Adipocyte (in vitro differentiated cells): ENCODE measurements at places on chromosomes 16 and 17.

DNA sequence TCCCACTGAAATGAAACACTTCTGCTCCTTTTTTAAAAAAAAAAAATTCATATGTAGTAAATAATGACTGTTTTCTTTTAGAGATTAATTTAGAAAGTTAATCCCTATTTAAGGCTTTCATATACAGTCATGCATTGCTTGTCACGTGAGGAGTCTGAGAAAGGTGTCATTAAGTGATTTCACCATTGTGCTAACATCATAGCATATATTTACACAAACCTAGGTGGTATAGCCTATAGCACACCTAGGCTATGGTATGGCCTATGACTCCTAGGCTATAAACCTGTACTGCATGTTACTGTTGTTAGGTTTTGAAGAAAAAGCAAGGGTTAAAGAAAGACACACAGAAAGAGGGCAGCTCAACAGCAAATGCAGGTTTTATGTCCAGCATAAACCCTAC lies 13.7 kb downstream of the PPY start:
- DNase-seq: no peak

DNA sequence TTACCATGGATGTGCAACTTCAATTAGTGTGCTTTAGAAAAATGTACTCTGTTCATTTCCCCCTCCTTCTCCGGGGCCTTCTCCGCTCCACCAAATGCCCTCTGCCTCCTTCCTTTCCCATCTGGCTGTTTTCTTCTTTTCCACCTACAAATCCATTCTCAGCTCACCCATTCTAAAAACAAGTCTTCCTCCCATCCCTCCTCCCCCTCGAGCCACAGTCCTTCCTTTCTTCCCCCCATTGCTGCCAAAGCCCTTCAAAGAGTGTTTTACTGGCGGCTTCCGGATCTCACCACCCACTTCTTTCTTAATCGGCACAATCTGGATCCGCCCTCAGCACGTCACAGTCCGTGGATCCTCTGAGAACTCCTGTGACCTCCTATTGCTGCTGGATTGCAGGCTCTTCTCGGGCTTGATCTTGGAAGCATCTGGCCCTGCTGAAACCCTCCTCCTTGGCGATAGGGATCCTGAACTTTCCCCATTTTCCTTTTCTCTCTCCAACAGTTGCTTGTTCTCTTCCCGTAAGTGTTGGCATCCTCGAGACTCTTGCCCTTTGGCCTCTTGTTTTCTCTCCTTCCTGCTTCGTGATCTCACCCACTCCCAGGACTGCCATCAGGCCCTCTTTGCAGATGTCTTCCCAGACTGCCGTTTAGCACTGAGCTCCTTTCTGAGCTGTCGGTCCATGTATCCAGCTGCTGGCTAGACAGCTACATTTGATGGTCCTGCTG lies 36.0 kb upstream of the FBXO47 start:
- peak; percentile 43 for DNase-seq

DNA sequence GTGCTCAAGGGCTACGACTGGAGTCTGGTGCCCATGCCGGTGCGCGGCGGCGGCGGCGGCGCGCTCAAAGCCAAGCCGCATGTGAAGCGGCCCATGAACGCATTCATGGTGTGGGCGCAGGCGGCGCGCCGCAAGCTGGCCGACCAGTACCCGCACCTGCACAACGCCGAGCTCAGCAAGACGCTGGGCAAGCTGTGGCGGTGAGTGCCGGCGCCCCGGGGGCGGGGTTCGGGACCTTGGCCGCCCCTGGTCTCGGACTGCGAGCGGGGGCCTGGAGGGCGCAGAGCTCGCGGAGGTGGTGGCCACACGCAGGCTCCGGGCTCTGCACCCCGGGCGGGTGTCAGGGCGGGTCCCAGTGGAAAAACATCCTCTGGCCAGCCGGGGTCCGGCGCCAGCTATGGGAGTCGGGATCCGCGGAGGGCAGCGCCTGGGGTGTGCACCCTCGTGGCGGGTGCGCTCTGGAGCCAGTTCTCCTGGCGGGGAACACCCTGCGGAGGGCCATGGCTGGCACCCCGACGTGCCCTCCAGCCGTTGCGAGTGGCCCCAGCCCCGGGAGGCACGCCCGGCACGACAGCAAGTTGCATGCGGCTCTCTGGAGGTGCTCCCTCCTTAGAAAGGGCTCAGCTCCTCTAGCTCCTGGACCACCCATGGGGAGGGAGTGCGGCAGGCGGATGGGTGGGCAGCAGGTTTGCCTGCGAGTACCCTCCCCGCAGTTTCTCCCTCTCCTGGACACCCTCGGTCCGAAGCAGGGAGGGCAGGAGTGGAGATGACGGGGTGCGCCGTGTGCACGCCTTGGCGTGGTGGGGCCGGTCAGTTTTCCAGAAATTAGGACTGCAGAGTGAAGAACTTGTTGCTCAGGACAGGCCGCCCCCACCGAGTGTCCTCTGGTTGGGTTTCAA lies 824 bp downstream of the SOX8 start:
- peak; percentile 27 for DNase-seq

DNA sequence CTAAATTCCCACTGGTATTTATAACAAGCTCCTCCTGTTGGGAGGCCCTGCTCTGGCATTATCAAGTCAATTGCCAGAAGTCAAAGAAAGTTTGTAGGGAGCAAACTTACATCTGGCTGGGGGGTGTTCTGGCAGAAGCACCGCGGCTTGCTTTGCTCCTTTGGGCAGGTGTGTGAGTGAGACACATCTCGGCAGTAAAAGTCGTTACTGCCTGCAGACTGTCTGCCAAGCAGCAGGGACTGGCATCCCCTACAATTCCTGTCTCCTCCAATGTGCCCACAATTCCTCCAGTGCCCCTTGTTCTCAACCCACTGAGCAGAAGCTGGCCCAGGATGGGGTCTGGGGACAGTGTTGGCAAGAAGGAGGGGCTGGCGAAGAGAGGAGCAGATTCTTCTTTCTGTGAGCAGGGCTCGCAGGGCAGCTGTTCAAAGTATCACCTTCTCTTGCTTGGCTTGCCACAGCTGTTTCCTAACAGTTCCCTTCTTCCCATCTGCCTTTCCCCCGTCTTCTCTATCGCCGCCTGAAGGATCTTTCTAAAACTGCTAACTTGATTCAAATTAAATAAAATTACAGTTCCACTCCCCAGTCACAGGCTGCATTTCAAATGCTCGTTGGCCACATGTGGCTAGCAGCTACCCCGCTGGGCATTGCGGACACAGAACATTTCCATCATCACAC lies 30.2 kb downstream of the SPACA3 start:
- DNase-seq: no peak

- peak; percentile 61 for DNase-seq
Measured at GRCh38 chr16:25051406-25052150, 36.4 kb upstream of the ARHGAP17 start.

- DNase-seq: no peak
Measured at GRCh38 chr16:83407928-83408327, 399.9 kb upstream of the HSBP1 start.

- DNase-seq: no peak
Measured at GRCh38 chr16:58885528-58886170, 151.5 kb upstream of the GOT2 start.
